Activated T-cell treated with anti-CD3 and anti-CD28 coated beads, Interleukin-2, amount 50 U/mL, for 72 hours (primary cell): ENCODE measurements at places on chromosomes 12 and 14. TPM values are rescaled to one million over a fixed set of nuclear protein-coding genes. Genes with fewer than 3 reads are reported as not detected.

Gene MGP
- total RNA-seq, result not detected

DNA sequence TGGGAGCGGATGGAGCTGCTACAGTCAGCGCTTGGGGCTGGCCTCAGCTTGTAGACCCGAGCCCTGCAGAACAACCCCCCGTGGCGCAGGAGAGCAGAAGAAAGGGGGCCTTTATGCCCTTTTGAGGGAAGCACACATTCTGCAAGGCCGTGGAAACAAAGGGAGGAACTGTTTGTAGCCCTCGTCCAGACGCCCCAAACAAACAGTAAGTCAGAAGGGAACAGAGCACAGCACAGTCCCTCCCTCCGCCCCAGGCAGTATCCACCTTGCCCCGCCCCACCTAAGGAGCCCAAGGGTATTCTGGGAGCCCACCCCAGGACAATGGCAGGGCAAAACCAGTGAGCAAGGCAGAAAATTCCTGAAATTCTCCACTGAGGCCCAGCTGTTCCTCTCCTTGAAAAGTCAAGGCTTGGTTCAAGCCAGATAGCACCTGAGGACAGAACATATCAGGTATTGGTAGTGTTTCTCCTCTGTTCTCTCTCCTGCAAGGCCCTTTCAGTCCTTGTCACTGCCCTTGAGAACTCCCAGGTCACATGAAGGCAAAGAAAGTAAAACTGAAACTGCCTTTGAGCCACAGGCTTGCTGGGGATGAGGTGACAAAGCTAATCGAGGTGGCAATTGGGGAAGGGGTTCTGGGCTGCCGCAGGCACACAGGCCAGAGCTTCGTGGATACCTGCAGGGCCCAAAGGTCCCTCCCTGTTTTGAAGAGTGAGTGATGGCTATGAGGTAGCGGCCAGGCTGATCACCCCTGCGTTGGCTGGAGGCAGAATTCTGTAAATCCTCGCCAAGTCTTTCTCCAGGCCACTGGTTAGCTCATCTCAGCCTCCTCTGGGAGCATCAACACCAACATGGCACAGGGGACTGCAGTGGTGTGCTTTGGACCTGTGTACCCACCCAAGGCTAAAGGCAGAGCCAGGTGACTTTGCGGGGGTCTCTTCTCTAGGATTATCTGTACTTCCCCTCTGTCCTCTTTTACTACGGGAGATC, 499 bp downstream of the DGLUCY start:
- peak; percentile 75 for DNase-seq

DNA sequence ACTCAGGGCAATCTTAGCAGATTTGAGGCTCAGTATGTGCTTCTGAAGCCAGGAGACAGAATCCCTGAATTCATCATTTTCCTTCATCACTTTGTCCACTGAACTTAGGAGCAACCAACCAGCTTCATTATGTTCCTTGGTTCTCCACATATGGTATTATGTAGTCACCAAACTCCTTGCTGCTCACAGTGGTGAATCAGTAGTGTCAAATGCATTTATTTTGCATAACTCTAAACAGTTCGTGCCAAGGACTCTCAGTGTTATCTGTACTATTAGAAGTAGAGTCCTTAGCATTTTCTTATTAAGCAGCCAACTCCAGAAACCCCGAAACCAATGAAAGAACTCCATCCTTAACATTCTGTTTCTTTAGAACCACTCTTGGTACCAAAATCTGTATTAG, 466.9 kb upstream of the RGS6 start:
- DNase-seq, result no peak

DNA sequence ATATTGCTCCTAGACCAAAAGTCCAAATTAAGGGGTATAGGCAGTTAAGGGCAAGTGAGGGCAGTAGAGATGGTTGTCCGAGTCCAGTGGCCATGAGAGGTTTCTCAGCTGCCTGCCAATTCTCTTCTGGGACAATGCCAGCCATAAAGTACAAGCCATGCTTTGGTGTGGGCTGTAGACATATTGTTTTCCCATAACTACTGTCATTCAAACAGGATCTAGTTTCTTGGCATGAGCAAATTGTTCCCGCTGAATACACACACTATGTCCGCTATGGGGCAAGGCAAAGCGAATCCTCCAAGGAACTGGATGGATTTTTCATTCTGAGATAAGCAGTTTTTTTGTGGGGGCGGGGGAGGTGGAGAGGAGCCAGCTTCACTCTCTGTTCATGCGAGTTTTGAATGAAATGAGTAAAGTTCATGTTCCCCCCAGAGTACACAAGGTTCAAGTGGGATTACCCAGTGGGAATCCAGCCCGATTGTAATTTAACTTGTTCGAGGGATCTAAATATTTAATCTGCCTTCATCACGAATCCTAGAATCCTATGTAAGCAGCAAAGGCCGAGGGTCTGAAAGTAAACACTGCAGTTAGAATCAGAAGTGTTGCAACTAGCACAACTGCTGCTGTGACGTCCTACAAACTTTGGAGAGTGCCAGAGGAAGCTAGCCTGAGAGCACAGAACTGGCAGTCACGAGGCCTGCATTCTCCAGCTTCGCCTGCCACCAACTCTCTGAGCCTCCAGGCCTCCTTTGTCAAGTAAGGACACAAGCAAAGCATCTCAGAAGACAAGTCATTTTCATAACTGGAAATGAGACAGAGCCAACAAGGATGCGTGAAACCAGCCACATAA, 137.0 kb downstream of the CRADD start:
- DNase-seq, result no peak

DNA sequence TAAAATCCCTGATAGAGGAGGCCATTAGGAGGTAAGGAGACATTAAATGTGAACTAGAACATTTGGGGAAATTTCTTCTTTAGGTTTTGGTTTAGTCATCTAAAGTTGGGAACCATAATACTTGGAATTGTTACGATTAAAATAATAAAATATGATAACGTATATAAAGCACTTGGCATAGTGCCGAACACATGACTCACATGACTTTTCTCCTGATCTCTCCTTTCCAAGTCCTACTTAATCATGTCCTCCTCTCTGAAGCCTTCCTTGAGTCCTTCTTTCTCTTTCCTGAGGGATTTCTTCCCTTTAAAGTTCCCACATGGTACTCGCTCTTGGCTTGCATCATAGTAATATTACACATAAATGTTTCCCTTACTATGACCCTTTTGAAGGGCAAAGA, 20.0 kb downstream of the BEST3 start:
- DNase-seq, result no peak
